Hematopoietic multipotent progenitor cell treated with erythropoietin and hydrocortisone succinate and interleukin-3 and kit ligand, for 6 days (in vitro differentiated cells): ENCODE measurements at places on chromosomes 11 and 22.

DNA sequence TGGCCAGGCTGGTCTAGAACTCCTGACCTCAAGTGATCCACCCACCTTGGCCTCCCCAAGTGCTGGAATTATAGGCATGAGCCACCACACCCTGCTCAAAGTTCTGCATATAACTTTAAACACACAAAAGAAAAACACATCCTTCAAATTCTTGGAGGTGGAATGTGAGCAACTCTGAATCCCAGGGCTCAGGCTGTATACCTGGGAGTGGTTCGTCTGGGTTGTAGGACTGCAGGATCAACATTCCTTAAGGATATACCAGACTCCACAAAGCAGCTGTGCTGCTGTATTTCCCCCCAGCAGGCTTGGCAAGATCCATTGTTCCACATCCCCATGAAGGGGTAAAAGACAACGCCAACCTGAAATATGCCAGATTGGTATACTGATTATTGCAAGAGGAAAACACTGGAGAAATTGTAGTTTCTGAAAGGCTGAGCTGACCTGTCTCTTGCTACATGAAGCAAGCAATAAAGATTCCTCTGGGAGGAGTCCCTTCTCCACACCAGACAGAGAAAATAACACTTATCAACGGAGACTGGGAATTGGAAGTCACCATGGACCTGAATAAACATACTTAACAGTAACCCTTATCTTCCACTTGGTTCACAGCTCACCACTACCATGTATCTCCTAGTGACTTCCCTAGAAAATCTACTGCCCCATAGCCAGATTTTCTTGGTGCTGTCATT is 12.2 kb upstream of the RPS3 start:
- DNase-seq: no peak

DNA sequence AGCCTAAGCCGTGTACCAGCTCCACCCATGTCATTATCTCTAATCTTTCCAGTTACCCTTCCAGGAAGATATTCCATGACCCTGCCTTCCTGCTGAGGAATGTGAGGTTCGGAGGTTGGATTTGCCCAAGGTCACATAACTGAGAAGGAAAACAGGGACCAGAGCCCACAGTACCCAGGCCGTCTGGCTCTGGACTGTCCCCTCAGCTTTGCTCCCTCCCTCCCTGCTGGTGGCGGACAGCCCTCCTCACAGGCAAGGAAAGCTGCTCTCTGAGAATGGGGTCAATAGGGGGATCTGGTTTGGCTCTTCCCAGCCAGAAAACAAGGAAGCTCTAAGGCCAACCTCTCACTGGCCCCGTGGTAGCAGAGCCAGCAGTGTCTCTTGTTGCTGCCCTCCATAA is 63.3 kb downstream of the SYN3 start:
- DNase-seq: no peak

DNA sequence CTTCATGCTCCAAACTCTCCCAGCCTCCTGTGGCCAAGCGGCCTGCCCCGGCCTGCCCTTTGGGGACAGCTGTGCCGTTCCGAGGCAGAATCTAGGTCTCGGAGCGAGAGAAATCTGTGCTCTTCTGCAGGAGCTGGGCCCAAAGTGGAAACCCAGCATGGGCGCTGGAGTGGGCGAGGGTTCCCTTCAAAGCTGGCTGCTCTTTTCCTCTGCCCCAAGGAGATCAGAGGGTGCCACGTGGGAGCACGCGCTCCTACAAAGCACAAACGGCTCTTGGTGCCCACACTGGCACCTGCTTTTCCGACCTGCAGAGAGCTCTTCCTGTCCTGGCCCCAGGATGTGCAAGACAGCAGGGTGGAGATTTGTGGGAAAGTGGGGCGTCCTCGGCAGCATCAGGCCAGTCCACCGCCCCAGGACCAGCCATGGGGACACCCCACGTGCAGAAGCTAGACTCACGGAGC is 6.9 kb downstream of the OSBPL5 start:
- no peak for DNase-seq

DNA sequence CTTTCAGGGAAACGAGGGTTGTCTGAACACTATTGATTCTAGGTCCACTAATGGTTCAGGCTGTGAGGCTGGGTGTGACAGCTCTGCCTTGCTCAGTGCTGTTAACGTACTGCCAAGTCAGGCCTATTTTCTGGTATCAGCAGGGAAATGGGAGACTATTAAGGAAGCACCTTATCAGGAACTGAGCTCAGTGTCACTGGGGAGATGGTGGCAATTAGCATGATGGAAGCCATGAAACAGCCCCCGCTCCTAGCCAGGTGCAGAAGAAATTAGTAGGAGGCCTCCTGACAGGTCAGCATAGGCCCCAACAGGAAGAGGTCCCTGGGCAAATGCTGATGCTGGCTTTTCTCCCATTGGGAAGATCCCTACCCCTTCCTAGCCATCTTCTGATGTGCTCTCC is 42.6 kb upstream of the LMO2 start:
- no peak for DNase-seq

DNA sequence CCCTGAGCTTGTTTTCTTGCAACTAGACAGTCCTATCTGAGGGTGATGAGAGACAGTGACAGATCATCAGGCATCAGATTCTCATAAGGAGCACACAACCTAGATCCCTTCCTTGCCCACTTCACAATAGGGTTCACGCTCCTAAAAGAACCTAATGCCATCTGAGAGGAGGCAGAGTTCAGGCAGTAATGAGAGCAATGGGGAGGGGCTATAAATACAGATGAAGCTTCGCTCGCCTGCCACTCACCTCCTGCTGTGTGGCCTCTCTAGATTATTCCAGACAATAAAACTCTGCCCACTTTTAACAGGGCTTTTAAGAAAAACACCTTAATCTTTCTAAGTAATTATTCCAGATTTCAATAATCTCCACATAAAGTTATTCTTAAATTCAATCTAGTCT is 43.9 kb upstream of the PAK1 start:
- no peak for DNase-seq

- no peak for DNase-seq
Observed at GRCh38 chr11:4482445-4482844, at the start of gene OR52K1. OR52K1 (plus strand) TSS chr11:4482646; CDS start chr11:4488901, 6,255 bp downstream.

DNA sequence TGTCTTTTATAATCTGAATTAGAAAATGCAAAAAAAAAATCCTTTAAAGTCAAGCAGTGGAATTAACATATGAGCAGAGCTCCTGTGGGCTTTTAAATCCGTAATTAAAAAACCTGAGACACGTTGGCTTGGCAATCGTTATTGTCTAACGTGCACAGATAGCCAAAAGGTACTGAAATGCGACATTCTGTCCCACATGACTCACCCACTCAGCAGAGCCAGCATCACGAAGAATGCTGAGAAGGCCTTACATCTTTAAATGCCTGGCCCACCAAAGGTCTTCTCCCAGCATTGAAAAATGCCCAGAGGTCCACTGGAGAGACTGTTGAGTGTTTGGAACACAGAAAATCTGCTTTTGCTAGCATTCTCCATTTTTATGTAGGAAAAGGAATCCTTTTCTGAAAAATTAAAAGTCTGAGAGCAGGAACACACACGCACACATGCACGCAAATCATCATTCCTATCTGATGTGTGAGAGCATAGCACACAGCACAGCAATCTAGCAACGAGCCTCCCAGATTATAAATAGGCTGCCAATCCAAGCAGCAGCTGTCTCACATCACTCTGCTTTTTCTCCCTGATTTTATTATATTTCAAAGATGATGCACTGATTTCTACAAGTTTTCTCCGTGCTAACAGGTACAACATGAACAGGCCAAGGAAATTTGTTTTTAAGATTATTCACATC is 94.5 kb downstream of the PHF21A start:
- DNase-seq: no peak

DNA sequence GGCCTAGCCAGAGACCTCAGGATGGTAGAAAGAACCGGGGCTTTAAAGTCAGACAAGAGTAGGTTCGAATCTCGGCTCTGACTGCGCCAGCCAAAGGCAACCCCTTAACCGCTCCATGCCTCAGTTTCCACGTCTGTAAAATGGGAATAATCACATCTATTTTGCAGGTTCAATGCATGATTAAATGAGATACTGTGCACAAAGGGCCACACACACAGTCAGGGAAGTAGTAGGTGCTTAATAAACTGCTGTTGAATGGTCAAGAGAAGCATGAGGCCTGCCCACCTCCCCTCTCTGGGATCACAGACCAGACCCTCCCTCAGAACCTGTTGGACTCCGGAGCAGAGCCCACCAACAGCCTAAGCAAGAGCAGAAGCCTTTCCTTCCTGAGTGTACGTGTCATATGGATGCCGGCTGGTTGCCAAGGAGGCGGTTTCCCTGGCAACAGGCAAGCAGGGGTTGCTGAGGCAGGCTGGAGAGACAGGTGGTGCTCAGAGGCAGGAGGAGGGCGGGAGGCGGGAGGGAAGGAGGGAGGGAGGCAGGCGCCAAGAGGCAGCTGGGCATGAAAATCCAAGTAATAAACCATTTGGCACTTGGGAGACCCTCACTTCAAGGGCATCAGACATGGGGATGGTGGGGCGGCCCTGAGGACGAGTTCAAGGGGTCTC is 43.9 kb downstream of the NFAM1 start:
- no peak for DNase-seq

DNA sequence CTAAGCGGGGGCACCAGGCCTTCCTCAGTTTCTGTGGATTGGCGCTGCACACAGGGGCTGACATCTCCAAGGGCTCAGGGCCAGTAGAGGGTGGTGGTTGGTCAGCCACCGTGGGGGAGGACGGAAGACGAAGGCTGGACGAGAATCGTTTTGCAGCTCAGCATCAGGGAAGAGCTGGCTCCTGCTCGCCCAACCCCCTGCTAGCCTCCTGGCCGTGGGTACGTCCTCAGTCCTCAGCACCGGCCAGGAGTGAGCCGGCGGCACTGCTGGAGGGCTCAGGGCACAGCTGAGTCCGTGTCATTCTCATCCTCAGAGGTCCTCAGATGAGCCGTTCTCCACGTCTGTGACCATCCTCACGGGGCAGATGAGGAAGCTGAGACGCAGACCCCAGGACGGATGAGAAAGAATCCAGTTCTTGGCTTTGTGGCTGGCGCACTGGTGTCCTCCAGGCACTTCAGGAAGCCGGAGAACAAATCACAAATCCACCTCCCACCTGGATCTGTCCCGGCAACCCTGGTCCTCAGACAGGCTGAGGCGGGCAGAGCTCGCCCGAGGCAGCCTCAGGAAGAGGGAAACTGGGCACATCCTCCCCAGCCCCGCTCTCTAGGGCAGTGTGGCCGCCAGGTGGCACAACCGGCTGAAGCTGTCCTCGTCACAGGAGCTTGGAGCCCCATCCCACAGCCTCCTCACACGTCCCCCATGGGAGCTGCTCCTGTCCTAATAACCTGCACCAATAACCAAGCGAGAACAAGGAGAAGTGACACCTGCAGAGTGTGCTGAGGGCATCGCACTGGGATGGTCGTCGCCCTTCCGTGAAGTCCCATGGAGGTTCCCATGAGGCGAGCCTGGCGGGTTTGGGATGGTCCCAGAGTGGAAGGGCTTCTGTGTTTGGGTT is 393.7 kb downstream of the BRD1 start:
- DNase-seq: no peak

DNA sequence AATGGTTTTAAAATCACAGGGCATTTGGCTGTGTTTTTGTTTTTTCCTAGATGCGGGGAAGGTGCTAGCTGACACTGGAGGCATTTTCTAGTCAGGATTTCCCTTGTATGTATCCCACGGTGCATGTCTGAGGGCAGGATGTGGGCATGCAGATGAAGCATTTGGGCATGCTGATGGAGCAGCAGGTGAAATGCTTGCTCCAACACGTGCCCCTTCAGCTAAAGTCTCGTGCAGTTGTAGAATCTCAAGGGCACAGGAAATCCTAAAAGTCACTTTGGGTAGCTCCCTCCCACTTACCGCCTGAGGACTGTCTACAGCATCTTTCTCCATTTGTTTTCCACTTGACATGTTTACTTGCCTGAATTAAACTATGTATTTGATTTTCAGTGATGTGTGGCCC is 429.4 kb upstream of the B3GAT1 start:
- DNase-seq: no peak

GRCh38 chr11:27403195-27403594 is 40.2 kb upstream of the CCDC34 start:
- no peak for DNase-seq

DNA sequence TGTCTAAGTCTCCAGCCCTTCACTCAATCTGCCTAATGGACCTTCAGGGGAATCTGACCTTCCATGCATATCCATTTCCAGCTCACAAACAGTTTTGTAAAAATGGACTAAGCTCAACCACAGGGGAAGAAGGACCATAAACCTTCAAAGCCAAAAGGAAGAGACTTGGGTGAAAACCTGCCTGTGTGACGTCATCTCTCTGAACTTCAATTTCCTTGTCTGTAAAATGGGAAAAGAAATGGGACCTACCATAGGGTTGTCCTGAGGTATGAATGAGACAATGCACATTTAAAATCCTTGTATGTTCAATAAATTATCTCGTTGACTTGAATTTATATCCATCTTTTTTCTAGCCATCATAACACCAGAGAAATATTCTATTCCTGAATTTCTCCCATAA is 370.7 kb downstream of the INSC start:
- DNase-seq: no peak

DNA sequence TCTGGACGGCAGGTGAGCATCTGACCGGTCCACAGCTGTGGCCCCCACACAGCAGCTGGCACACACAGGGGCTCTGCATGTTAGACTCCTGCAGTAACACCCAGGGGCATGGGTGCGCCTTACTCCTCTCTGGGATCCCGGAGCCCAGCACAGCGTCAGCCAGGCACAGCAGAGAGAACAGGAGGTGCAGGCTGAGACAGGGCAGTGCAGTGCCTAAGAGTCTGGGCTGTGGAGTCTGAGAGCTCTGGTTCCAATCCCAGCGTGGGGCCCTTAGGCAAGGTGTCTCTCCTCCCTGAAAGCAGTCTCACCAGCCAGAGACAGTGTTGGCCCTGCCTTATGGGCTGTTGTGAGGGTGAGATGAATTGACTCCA is 2.3 kb downstream of the NUDT8 start:
- no peak for DNase-seq
